Mesothelial cell of epicardium (in vitro differentiated cells): ENCODE measurements at places on chromosomes 7 and 10.

DNA sequence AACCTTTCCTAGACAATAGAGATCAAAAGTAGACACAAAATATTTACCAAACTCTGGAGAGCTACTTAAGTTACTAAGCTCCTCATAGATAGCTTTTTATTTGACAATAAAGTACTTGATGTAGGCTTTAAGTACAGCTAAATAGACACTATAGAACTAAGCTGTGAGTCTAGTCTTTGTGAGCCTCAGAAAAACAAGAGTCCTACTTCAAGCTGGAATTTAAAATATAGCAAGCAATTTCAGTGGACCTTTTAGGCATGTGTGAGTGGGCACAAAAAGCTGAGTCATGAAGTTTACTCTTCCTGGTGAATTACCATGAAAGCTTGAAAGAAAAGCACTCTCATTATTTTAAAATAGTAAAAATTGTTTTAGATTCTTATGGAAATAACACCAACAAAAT, 76.1 kb downstream of the ADD3 start:
- H3K27ac ChIP-seq = peak overlapping the region; percentile 47
- no peaks in the 10 kb centered on the region for H3K27me3 ChIP-seq

- no peaks in the 10 kb centered on the region for H3K27me3 ChIP-seq
- DNase-seq = no peak
- no peak overlapping the region for H3K4me3 ChIP-seq
- H3K27ac ChIP-seq = no peak overlapping the region
Observed at GRCh38 chr10:122998360-122998917, 10.2 kb downstream of the IKZF5 start.

DNA sequence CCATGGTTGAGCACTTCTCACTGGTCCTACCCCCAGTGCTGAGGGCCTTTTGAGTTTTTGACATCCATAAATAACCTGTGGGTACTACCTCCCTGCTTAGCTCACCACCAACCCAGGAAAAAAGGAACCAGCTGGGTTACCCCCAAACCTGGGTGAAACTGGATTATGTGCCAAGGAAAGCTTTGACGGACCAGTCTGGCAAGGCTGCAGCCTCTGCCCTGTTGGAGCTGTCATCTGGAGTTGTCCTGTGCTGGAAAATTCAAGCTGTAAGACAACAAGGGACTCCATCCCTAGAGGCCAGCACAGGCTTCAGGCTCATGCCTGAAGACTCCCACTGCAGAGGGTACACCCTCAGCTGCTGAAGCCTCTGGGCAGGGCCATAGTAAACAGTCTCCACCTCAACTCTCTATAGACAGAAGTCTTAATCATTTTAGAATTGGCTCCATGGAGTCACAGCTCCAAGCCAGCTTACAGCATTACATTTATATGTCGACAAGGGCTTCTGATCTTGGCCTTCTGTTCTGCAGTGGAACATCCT, 115.5 kb upstream of the AFAP1L2 start:
- H3K4me3 ChIP-seq = no peak overlapping the region
- DNase-seq = no peak
- peaks cover 2% of the 10 kb centered on the region for H3K36me3 ChIP-seq
- H3K27me3 ChIP-seq = no peaks in the 10 kb centered on the region
- H3K4me1 ChIP-seq = peaks cover 86% of the 10 kb centered on the region

- no peaks in the 10 kb centered on the region for H3K27me3 ChIP-seq
- peaks cover 35% of the 10 kb centered on the region for H3K4me1 ChIP-seq
- peaks cover 2% of the 10 kb centered on the region for H3K36me3 ChIP-seq
- no peak overlapping the region for H3K27ac ChIP-seq
- H3K4me3 ChIP-seq = no peak overlapping the region
- no peak for DNase-seq
Observed at GRCh38 chr7:41103331-41103730, 599.6 kb downstream of the INHBA start.

DNA sequence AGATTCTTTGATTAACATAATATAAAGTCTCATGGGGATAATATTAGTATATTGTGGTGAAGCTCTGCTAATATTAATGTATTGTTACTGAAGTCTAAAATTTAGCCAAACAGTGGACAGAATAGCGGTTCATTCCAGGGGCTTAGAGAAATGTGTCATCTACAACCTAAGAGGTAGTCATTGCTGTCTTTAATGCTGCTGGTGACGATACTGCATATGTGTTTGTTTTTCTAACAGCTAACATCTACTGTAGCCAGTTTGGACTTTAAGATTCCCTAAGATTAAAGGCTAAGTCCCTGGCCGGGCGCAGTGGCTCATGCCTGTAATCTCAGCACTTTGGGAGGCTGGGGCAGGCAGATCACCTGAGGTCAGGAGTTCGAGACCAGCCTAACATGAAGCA, 102.0 kb upstream of the SAMD8 start:
- DNase-seq = no peak
- peaks cover 32% of the 10 kb centered on the region for H3K4me1 ChIP-seq
- peaks cover 32% of the 10 kb centered on the region for H3K36me3 ChIP-seq
- no peak overlapping the region for H3K4me3 ChIP-seq
- no peaks in the 10 kb centered on the region for H3K27me3 ChIP-seq

DNA sequence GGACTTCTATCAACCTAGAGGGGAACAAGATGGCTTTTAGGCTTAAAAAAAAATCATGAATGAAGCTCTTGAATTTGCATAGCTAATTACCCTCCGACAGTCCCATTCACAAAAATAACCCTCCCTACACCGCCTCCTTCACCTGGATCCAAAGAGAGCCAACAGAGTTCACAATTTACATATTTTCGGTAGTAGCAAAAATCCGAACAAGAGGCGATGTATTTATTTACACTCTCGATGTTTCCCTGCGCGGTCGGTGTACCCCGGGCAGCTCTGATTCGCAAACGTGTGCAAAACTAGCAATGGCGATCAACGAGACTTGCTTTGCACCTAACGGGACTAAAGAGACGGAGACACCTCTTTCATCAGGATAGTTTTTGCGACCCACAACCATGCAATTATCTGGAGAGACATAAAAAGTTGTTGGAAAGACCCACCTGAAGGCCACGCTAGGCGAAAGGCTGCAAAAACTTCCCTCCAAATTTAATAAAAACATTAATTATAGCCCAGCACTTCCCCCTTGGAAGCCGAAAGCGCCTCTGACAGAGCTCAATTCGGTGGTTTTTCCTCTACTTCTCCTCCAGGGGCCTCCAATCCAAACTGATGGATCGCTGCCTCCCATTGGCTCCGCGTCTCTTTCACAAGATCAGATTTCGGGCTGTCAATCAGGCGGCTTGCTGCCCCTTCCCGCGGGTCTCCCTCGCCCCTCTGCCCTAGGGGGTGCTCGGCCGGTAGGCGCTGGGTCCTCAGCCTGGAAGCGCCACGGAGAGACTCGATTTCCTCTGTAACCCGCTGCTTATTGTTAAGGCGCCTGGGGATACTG, at the start of gene ETV1:
Gene ETV1 (minus strand): TSS at position 541 of the 823 bp plus-strand sequence. CDS start 614 bp downstream, outside the sequence.
- H3K36me3 ChIP-seq = no peaks in the 10 kb centered on the region
- peaks cover 20% of the 10 kb centered on the region for H3K4me1 ChIP-seq
- no peak within 1 kb of the TSS for H3K4me3 ChIP-seq
- DNase-seq = peak; percentile 49

DNA sequence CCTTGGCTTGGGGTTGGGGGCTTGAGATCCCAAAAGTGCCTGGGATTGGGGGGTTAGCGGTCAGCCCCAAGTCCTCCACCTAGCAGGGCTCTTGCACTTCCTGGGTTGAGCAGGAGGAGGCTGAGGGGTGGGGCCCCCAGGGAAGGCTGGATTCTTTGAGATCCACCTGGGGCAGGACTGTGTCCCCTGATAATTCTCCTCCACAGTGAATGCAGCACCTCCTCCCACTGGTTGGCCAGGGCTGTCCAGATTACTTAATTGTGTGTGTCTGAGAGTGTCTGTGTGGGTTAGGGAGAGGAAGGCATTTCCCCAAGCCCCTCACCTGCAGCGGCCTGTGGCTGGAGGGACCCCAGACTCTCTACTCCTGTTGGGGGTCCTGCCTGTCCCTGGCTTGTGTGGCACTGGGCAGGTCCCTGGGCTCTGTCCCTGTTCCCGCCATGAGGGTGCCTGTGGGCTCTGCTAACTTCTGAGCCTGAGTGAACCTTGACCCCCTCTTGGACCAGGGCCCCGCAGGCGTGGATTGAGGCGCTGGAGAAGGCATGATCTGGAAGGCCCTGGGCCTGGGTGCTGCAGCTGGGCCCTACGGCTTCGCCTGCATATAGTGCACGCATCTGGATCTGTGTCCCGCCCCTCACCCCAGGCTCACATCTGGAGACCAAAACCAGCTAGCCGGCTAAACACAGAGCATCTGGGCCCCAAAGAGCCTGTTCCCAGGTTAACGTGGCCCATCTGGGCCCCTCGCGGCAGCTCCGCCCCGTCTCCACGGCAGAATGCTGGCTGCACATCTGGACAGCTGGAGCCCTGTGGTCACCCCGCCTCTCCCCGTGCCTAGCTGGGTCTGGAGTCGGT, 10.4 kb downstream of the TMEM270 start:
- H3K27me3 ChIP-seq = no peaks in the 10 kb centered on the region
- H3K4me3 ChIP-seq = no peak overlapping the region
- H3K4me1 ChIP-seq = peaks cover 12% of the 10 kb centered on the region
- H3K27ac ChIP-seq = no peak overlapping the region
- DNase-seq = no peak

DNA sequence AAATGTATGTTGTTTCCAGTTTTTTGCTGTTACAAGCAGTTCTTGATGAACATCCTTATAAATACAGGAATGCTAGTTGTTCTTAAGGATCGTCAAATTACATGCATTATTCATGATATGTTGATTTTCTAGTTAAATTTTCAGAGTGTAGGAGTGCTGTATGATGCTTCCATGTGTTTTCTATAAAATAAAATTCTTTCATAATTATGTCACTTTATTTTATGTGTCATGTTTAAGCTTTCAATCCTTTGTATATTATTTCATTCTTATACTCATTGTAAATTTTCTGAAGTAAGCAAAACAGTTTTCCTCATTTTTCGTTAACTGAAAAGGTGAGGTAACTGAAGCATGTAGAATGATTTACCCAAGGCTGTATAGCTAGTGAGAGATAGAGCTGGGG, 16.8 kb upstream of the MYPN start:
- H3K27me3 ChIP-seq = peaks cover 4% of the 10 kb centered on the region
- H3K4me3 ChIP-seq = no peak overlapping the region
- H3K36me3 ChIP-seq = no peaks in the 10 kb centered on the region
- no peak for DNase-seq
- H3K4me1 ChIP-seq = peaks cover 3% of the 10 kb centered on the region

DNA sequence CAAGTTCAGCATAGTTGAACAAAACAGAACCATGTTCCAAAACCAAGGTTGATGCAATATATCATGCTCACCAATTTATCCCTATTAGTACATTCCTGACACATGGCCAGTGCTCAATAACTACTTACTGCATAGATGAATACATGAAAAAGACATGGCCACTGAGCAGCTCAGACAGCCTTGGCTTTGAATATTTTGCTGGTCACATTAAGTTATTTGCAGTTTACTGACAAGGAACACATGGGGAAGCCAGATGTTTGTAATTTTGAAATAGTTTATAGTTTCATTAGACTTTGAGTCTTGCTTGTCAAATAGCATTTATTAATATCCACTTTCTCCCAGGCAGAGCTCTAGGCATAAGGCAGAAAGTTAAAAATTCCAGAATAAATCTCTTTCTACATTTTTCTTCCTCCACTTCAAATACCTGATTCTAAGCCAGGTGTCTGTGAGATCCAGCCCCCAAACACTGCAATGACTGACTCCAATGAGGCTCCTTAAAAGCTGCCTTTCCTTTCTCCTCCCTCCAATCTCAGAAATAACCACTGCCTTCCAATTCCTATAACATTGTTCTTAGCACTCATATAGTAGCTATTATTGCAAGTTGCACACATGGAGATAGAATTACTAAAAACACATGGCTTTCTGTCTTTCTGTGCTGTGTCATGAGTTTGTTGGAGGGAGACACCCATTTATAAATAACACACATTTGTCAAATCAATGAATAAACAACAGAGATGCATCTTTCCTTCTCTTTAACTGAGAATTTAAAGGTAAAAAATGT, 91.3 kb downstream of the PCGF5 start:
- no peak overlapping the region for H3K27ac ChIP-seq
- no peak for DNase-seq
- H3K4me1 ChIP-seq = peaks cover 16% of the 10 kb centered on the region

- H3K36me3 ChIP-seq = peaks cover 4% of the 10 kb centered on the region
- peaks cover 11% of the 10 kb centered on the region for H3K4me1 ChIP-seq
- H3K27ac ChIP-seq = peak overlapping the region; percentile 41
- H3K27me3 ChIP-seq = peaks cover 16% of the 10 kb centered on the region
- DNase-seq = no peak
Observed at GRCh38 chr7:149188213-149188612, 7.1 kb upstream of the ZNF282 start.
